BJ (cell line): ENCODE measurements at places on chromosomes 4 and X.

DNA sequence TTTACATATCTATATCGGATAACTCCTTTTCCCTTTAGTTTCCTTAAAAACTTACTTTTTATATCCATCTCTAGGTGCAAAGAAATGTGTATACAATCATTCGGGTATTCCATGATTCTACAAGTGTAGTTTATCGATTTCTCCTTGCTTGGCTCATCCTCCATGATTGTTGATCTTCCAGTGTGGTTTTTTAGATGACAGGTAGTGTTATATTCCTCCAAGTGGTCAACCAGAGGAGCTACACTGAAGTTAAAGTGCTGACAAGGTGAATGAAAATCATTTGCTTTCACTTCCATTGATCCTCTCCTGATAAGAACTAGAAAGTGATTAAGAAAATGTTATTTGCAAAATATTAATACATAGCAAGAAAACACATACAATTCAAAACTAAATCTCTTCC, 38.5 kb downstream of the TMEM156 start:
- DNase-seq, result no peak

GRCh38 chr4:78527555-78527954, 24.0 kb upstream of the ANXA3 start:
- DNase-seq, result no peak

DNA sequence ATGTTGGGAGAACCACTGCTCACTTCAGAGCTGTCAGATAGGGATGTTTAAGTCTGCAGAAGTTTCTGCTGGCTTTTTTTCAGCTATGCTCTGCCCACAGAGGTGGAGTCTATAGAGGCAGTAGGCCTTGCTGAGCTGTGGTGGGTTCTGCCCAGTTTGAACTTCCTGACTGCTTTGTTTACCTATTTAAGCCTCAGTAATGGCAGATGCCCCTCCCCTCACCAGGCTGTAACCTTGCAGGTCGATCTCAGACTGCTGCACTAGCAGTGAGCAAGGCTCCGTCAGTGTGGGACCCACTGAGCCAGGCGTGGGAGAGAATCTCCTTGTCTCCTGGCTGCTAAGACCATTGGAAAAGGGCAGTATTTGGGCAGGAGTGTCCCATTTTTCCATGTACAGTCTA, 36.8 kb downstream of the AFM start:
- DNase-seq, result no peak

- no peak for DNase-seq
These were observed 83.2 kb upstream of the ARHGAP24 start for GRCh38 chr4:85391589-85392410.
